ENCODE measurements at places on chromosomes 7 and 10.

DNA sequence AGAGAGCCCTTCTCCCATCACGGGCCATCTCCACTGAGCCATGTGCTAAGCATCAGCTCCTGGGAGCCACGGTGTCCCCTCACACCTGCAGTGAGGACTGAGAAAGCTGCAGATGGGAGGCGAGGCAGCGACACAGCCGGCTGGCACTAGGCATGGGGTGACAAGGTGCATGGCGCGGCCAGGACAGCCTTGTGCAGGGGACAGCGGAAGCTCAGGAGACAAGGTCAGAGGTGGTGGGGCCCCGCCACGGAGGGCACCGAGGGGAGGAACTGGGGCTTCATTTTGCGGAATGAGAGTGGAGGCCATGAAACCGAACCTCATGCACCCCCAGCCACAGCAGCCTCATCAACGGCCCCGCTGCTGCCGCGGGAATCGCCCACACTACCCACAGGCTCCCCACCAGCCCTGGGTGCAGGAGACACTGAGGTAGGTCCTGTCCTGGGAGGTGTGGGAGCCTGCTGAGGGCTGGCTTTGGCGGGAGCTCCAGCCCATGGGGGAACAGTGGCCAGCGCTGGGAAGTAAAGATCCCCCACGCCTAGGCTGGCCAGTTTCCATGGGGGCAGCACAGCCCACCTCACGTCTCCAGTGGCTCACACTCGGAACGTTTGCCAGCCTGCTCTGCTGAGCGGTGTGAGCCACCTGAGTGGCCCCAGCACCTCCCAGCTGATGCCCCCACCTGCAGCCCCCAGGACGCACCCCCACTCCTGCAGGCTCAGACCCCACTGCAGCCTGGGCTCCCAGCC is 71.2 kb upstream of the INSIG1 start:
- no peak for DNase-seq

GRCh38 chr10:86245015-86245394 is 121.6 kb downstream of the GRID1 start:
- DNase-seq, result no peak

- no peak for DNase-seq
These were observed 52.8 kb downstream of the CFAP46 start for GRCh38 chr10:132889556-132889955.

- DNase-seq, result no peak
These were observed 73.6 kb downstream of the CCSER2 start for GRCh38 chr10:84401854-84402611.

- DNase-seq, result no peak
These were observed 82.9 kb downstream of the ELFN1 start for GRCh38 chr7:1752771-1753563.

GRCh38 chr7:148084138-148084537 is 506.4 kb upstream of the C7orf33 start:
- no peak for DNase-seq

DNA sequence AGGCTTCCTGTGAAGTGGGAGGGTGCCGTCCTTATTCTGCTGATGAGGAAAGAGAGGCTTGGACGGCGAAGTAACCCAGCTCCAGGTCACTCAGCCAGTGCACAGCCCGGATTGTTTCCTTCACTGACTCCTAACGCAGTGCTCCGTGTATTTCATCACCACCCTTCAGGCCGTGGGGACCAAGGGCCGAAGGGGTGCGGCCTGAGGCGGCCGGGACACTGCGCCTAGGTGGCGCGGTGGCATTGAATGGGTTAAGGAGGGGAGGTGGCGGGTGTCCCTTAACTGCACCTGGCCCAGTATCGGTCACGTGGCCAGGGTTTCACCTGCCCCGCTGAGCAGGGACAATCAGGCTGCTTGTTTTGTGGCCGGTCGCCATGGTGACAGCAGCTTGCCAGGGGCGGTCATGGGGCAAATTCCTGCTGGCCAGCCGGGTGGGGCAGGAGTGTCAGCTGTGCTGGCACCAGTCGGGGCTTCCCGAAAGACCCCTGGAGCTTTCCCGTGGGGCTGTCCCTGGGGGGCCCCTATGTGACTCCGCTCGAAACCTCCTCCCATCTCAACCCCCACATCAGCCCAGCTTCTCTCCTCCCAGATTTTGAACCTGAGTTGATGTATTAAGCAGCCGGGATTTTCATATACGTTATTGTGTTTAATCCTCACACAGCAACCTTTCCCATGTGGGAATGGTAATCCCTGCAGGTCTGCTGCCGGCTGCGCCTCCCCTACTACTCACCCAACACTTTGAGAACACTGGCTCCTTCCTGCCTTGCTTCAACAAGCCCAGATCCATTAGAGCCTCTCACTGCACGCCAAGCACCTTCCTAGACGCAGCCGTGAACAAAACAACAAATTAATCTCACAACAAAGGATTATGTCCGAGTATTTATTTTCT is 4.4 kb upstream of the ABHD11 start:
- no peak for DNase-seq

- no peak for DNase-seq
These were observed 72.5 kb upstream of the STRIP2 start for GRCh38 chr7:129361771-129362170.

- DNase-seq, result no peak
These were observed 18.4 kb upstream of the MET start for GRCh38 chr7:116653646-116654045.
